T follicular helper cell (primary cell): ENCODE measurements at places on chromosomes 2 and 18.

GRCh38 chr2:217142649-217143266 lies 282.9 kb upstream of the TNP1 start:
- DNase-seq, result no peak

GRCh38 chr18:26071725-26072124 lies 18.7 kb downstream of the SS18 start:
- no peak for DNase-seq

GRCh38 chr2:144669196-144669987 lies 149.5 kb upstream of the ZEB2 start:
- DNase-seq, result no peak

DNA sequence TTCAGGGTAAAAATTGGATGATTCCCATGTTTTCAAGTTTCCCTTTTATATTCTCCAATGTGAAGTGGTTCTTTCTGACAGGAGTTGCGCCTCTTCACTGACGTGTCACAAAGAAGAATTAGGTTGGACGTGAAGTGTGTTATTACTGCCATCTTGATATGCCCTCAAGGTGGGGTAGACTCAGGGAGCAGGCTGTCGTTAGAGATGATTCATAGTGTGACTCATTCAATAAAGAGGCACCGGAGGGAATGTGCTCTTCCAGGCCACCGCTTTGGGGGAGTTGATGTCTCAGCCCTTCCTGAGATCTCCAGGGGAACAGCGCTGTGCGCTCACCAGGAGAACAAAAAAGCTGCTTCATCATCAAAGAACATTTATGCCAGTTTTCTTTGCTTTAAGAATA lies 3.6 kb upstream of the DGKD start:
- no peak for DNase-seq

DNA sequence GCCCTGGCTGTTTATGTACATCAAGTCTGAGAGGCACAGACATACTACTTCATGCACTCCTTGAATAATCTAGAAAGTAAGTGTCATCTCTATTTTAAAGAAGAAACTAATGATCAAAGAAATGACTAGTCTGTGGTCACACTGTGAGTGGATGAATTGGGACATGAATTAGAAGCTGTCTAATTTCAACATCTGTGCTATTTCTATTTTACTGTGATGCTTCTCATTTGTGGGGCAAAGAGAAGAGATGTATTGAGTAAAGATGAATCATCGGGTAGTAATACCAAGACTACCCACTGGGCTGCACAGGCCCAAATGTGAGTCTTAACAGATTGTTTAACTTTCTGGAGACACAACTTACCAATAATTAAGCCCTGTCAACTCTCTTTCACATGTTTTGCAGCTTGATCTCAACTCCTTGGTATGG lies 42.4 kb upstream of the MTIF2 start:
- DNase-seq, result no peak

GRCh38 chr2:135132314-135132713 lies 80.2 kb downstream of the RAB3GAP1 start:
- DNase-seq, result no peak

- DNase-seq, result no peak
Observed at GRCh38 chr2:15265889-15266288, 295.2 kb downstream of the NBAS start.

DNA sequence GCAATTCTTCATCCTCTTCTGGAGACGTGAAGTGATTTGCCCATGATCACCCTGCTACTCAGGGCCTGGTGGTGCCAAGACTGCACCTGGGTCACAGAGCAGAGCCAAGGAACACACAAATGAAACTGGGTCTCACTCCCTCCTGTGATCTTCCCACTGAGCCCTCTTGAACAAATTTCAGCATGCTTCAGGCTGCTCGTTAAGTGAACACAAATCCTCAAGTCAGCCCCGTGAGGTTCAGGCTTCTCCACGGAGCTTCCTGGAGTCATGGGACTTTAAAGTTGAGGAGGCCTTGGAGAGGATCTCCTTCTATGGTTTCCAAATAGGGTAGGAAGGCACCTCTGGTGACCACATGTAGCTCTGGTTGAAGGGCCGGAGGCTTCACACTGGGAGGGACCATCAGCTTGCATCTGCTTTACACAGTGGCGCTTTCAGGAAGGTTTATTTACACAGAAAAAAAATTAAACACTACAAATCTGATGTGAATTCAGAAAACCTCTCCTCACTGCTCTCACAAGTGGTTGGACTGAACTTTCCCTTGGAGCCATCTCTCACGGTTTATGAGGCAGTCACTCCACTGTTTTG lies 255.4 kb downstream of the LOXHD1 start:
- no peak for DNase-seq

GRCh38 chr2:85156153-85156552 lies 23.0 kb downstream of the TCF7L1 start:
- DNase-seq, result no peak

DNA sequence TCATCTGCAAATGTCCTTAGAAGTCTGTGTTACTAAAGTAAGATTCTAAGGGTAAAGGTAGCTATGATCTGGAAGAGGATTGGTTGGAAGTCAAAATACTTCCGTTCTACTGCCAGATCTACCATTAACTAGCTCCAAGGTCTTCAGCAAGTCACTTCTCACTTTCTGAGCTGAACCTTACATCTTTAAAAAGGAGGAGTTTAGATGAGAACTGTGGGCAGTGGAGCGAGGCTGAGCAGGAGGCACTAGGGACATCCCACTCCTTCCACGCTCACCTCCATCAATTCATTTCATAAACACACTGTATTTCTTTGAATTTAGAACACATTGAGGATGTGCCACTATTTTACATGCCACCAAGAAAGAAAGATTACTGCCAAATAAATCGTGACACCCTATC lies 143.0 kb downstream of the ABCA12 start:
- DNase-seq, result no peak

DNA sequence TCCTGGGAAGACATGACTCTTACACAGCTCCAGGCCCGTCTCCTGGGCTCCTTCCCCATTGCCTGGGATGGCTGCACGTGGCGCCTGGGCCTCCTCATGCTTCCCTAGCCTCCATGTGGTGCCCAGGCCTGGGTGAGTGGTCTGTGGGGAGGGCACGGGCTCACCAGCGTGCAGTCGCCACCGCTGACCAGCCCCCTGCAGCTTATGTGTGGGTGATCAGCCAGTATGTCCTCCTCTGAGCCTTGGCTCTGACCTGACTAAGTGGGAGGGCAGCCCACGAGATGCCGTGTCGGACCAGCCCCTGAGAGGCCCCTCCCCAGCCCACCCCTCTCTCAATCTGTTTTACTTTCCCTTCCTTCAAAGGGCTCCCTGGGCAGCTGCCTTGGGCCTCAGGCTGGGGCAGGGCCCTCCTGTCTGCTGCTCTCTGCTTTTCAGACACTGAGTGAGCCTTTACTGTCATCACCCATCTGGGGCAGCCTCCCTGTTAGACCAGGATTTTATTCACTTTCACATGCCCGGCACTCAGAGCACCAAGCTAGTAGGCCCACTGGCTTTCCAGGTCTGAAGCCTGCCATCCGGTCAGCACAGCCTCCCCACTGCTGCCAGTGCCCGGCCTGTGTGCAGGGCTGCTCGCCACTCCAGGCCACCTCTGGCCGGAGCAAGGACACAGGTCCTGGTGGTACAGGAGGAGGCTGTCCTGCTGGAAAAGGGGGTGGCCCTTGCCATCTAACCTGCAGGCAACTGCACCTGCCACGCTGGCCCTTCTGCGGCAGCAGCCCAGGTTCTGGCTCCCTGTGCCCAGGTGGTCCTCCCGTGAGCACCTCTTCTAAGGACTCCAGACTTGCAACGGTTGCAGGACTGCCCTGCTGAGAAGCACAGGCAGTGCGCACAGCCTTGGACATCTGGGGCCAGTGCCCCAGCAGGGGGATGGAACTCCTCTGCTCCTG lies 84.9 kb upstream of the HPCAL1 start:
- no peak for DNase-seq

GRCh38 chr2:200596774-200597570 lies 11.2 kb downstream of the AOX1 start:
- no peak for DNase-seq

GRCh38 chr18:36315736-36316135 lies 18.2 kb downstream of the FHOD3 start:
- DNase-seq, result no peak

DNA sequence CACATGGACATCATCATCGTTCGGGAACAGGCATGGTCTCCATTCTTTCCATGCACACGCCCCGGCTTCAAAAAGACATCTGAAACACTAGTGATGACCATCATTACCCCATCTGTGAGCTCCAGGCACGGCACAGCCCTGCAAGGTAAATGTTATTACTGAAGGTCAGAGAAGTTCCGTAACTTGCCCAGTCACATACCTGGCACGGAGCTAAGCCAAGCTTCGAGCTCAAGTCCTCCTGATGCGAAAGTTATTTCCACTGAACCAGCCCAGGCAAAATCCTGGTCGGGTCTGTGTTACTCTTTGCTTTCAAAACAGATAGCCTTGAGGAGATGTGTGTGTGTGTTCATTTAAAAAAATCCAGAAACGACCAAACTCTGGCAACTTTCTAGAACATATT lies 22.8 kb downstream of the FHL2 start:
- DNase-seq, result no peak

- DNase-seq, result no peak
Observed at GRCh38 chr2:239716536-239717318, 308.4 kb downstream of the NDUFA10 start.

GRCh38 chr2:159989249-159989648 lies 73.2 kb downstream of the PLA2R1 start:
- no peak for DNase-seq

DNA sequence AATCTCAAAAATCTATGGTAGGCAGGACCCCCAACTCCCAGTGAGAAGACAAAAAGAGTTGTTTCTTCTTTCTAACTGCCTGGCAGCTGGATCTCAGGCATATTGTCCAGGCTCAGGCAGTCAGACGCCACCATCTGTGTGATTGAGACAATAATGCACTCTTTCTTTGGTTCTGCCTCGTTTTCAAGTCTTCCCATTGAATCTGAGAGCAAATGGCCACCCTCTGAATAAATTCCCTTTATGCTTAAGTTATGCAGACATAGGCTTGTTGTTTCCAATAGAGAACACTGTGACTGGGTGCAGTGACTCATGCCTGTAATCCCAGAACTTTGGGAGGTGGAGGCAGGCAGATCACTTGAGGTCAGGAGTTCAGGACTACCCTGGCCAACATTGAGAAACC lies 15.3 kb upstream of the CD207 start:
- no peak for DNase-seq

DNA sequence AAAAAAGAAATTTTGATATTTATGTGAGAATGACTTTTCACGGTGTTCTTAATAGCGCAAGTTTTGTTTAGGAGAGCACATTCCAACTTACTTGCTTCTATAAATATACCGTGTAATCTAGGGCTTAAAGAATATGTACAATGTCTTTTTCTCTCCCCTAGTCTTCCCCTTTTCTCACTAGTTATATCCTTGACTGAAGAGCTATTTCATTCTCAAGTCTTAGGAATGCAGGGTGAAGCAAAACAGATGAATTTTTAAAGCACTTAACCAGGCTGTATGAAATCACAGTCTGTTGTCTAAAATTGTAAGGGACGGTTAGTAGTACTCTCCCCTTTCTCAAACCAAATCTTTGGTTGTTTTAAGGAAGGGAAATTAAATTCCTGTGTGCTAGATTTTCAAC lies 29.6 kb upstream of the SLC30A6 start:
- DNase-seq, result no peak

DNA sequence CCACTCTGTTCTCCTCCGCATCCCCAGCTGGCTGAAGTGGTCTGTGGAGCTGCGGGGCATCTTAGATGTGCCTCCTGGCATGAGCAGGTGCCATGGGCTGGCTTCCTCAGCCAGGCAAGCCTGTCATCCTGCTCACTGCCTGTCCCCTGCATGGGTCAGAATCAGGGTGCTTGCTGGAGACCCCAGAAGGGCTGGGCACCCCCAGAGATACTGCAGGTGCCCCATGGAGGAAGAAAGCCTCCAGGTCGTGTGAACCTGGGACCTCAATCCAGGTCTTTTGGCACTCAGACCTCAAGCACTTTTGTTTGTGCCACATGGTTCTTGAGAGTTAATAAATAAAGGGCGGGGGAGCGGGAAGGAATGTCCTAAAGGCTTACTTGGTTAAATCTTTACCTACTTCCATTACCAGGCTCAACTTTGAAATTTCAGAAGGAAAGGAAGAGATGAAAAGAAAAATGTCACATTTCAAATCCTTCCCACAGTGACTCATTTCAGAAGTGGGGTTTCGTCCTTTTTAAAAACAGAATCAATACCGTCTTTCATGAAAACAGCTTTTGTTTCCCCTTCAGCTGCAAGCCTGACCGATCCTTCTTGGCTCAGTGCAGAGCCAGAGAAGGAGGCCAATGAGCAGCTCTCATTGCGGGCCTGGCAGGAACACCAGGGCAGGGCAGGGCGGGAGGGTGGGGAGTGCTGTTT lies 69.9 kb downstream of the RHOB start:
- DNase-seq, result no peak

GRCh38 chr2:7725850-7726242 lies 808.6 kb downstream of the RNF144A start:
- no peak for DNase-seq

DNA sequence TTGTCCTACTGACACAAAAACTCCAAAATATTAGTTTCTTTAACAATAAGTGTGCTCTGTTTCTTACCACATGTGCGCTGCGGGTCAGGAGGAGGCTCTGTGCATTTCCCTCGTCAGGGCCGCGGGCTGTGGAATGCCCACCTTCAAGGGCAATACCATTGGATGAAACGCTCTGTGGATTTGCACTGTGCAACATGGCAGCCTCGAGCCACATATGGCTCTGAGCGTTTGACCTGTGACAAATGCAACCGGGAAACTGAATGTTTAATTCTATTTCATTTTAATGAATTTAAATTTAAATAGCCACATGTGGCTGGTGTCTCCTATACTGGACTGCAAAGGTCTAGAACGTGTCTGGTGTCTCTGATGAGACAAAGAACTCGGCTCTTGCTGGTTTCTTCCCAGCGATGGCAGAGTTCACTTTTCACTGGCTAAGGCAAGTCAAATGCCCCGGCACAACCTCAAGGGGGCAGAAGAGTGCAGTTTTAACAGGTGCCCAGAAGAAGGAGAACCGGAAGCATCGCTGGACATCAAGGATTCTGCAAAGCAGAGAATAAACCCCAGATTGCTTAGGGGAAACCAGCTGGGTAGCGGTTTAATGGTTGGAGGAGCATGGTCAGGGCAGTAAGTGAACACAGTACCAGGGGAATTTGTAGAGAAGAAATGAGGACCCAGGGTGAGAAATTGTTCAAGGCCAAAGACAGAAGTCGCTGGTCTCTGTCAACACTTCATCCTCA lies 37.0 kb upstream of the TMEM18 start:
- no peak for DNase-seq

GRCh38 chr2:119223521-119224390 lies at the start of gene STEAP3:
STEAP3 (plus strand) TSS chr2:119223834; CDS start chr2:119231013, 7,179 bp downstream.
- no peak for DNase-seq

DNA sequence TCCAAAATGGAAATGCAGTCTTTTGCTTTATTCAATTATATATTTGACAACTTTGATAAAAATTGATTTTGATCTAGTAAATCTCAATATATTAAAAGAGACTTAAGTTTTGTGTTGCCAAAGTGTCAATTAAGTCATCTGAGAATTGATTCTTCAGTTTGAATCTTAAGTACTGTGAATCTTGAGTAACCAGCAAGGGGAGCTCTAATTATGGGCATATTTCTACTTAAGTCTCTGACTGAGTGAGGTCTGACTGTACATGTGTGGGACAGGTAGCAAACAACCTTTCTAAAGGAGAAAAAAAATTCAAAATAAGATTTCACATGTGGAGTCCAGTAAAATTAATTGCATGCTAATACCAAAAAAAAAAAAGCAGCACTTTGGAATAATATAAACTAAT lies 503.7 kb upstream of the SLC8A1 start:
- no peak for DNase-seq

- no peak for DNase-seq
Observed at GRCh38 chr2:118374974-118375755, 286.9 kb downstream of the INSIG2 start.

- DNase-seq, result no peak
Observed at GRCh38 chr2:208224802-208225201, 30.1 kb downstream of the IDH1 start.
